Activated CD4-positive, alpha-beta T cell treated with anti-CD3 and anti-CD28 coated beads, Interleukin-2, amount 50 U/mL, for 48 hours (primary cell): ENCODE measurements at places on chromosomes 1 and 21.

DNA sequence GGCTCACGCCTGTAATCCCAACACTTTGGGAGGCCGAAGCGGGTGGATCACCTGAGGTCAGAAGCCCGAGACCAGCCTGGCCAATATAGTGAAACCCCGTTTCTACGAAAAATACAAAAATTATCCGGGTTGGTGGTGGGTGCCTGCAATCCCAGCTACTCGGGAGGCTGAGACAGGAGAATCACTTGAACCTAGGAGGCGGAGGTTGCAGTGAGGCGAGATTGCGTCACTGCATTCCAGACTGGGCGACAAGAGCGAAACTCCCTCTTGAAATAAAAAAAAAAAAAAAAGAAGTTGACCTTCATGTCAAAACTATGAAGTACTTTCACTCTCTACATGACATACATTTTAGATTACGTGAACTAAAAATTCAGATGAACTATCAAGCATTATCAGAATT lies 153.7 kb downstream of the COL11A1 start:
- no peak for DNase-seq

- DNase-seq: no peak
Observed at GRCh38 chr1:99606306-99606705, 39.6 kb upstream of the PALMD start.

GRCh38 chr21:22575165-22575584 lies 1577.0 kb downstream of the NCAM2 start:
- no peak for DNase-seq

DNA sequence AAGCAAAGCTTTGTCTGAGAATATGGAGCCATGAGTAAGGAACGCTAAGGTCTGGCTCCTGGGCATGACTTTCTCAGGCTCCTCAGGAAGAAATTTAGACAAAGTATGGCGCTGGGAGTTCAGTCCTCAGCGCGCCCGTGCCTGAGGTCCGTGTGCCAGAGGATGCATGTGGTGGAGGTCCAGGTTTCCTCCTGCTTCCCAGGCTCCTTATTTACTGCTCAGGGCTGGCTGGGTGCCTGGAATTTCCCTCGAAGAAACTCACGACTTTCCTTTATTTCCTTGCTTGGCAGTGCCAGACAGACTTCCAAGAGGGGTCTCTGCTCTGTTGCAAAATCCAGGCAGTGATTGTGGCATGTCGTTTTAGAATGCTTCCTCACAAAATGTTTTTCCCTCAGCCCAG lies 13.3 kb downstream of the GCSAML start:
- DNase-seq: no peak

DNA sequence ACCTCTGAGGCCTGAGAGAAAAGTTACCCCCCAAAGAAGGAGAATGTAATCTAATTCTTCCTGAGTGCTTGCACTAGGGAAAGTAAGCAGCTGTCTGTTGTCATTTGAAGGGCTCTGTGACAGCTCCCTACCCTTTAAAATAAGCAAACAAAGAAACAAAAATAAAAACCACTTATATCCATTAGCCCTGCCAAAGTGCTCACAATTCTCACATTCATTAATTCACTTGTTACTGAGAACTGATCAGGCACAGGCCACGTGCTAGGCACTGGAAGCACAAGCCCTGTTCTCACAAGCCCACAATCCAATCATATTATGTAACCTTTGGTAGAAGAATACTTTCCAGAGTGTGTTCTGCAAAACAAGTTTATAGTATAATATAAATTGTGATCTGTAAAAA lies 199.4 kb downstream of the ZC3H11B start:
- no peak for DNase-seq

GRCh38 chr1:184890539-184890973 lies 83.8 kb downstream of the NIBAN1 start:
- no peak for DNase-seq

- DNase-seq: no peak
Observed at GRCh38 chr1:205224736-205225135, 3.0 kb upstream of the TMCC2 start.

DNA sequence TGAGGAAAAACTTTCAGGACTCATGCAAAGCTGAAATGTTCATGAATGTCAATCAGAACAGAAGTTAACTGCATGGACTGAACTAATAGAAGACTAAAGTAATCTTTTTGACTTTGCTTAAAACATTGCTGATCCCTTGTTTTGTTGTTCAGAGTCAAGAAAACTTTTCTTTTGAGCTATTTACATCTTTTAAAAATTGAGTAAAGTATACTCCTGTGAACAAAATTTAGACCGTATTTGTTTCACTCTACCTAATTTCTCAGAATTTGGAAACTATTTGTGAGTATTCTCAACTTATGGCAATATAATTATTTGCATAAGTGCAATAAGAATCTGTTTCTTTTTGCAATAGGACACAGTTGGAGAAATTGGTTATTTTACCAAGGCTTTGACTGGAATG lies 41.1 kb downstream of the INPP5B start:
- no peak for DNase-seq

DNA sequence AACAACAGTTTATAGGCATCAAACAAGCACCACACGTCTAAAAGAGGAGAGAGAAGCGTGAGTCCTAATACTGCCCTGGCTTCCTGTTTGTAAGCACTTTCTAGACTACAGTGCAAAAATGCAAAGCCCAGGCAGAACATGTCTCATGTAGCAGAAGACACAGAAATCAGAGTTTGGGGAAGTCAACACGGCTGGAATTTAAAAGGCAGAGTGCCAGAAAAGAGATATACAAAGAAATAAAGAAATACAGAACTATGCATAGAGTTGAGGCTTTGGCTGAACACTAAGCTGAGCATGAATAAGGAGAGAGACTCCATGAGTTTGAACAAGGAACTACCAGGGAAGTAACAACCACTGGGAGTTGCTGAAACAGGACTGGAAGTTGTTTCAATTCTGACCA lies 566.6 kb upstream of the NR5A2 start:
- no peak for DNase-seq

- no peak for DNase-seq
Observed at GRCh38 chr1:118021668-118022067, 92.1 kb downstream of the WDR3 start.

- no peak for DNase-seq
Observed at GRCh38 chr1:224175617-224176016, 7.4 kb upstream of the DEGS1 start.

- no peak for DNase-seq
Observed at GRCh38 chr1:59856725-59857338, 42.1 kb downstream of the HOOK1 start.

DNA sequence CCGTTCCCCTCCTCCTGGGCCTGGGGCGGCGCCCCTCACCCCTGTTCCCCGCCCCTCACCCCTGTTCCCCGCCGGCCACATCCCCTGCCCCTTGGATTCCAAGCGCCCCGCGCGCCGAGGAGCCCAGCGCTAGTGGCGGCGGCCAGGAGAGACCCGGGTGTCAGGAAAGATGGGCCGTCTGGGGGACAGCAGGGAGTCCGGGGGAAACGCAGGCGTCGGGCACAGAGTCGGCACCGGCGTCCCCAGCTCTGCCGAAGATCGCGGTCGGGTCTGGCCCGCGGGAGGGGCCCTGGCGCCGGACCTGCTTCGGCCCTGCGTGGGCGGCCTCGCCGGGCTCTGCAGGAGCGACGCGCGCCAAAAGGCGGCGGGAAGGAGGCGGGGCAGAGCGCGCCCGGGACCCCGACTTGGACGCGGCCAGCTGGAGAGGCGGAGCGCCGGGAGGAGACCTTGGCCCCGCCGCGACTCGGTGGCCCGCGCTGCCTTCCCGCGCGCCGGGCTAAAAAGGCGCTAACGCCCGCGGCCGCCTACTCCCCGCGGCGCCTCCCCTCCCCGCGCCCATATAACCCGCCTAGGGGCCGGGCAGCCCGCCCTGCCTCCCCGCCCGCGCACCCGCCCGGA lies at the start of gene TP73:
Gene TP73, plus strand, starts transcription at position 587 of the 618 bp plus-strand sequence. CDS start 29,850 bp downstream, outside the sequence.
- DNase-seq: no peak
